Foreskin fibroblast (primary cell): ENCODE measurements at places on chromosomes 13 and 19.
A peak's percentile ranks its signal among the peaks of the same experiment; 100 is the strongest.

DNA sequence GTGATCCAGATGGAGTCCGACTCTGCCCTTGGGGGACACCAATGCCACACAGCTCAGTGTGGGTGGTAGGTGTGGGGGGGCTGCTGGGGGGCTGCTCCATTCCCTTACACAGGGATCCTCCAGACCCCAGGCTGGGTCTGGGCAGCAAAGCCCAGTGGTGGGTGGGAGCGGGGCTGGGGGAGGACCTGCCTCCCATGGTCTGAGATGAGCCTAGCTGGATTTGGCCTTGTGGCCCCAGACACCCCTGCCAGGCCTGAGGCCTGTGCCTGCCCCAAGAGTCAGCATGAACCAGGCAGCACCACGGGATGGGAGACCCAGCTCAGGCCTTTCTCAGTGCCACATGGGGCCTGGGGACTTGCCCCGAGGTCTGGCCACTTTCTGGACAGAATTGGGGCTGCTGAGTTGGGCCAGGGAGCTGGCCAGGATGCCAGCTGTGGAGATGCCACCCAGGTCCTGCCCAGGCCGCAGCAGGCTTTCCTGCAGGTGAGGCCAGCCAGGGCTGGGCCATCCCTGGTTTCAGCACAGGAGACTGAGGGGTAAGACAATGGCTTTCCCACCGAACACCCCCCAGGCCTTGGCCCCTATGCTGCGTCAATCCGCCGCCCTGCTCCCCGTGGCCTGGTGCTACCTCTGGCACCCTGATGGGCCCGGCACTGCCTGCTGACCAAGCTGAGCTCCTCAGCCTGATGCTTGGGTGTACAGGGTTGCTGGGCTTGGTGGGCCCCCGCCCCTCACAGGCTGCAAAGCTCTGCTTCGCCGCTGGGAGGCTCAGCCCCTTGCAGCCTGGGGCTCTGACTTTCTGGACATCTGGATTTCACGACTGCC, 24.2 kb downstream of the CEBPG start:
- DNase-seq = peak; percentile 34

DNA sequence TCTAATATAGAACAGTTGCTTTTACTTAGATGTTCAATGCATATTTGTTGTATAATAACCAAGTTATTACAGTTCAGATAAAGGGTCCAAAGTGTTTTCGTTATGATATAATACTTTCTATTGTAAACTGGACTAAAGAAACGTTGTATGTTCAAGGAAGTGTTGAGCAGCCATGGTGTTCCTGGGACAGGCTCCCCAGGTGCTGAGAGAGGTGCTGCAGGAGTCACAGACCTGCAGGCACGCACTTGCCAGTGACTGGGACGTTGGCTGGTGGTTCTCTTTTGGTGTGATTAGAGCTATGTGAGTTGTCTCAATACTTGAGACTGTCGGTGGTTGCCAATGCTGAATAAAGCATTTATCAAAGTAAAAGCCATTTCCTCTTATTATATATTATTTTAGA, 9.5 kb downstream of the ING1 start:
- no peak for DNase-seq

GRCh38 chr19:39264306-39265290, 3.6 kb upstream of the IFNL2 start:
- DNase-seq = no peak

- peak; percentile 96 for DNase-seq
Observed at GRCh38 chr19:45767410-45767880, 1.6 kb downstream of the SIX5 start.

GRCh38 chr13:97212601-97213040, 9.5 kb upstream of the MBNL2 start:
- peak; percentile 26 for DNase-seq

DNA sequence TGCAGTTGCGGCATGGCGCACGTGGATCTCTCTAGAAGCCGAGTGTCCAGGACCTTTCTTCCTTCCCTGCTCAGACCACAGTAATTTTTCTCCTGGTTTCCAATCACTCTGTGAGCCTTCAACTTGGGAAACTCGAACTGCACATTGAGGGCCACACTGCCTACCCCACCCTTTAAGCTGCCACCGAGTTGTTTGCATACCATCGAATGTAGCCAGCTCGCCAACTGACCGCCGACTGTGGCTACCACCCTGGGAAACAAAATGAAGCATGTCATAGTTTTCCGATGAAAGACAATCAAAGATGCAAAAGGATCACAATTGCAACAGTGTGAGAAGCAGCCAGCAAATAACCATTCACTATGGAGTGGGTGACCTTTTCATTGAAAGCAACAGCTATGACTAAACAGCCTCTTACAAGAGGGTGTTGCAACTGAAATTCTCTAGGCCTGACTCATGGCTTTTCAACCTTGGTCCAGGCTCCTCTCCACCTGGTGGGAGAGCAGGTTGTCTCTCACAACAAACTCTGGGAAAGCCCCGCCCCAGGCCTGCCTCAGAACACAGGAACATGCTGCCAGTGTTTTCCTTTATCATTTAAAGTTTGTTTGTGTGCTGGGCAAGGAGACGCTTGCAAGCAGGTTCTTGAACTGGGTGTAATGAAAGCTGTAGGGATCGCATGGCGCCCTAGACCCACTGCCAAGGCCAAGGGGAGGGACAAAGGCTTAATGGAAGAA, 141.7 kb upstream of the SERP2 start:
- peak; percentile 90 for DNase-seq

DNA sequence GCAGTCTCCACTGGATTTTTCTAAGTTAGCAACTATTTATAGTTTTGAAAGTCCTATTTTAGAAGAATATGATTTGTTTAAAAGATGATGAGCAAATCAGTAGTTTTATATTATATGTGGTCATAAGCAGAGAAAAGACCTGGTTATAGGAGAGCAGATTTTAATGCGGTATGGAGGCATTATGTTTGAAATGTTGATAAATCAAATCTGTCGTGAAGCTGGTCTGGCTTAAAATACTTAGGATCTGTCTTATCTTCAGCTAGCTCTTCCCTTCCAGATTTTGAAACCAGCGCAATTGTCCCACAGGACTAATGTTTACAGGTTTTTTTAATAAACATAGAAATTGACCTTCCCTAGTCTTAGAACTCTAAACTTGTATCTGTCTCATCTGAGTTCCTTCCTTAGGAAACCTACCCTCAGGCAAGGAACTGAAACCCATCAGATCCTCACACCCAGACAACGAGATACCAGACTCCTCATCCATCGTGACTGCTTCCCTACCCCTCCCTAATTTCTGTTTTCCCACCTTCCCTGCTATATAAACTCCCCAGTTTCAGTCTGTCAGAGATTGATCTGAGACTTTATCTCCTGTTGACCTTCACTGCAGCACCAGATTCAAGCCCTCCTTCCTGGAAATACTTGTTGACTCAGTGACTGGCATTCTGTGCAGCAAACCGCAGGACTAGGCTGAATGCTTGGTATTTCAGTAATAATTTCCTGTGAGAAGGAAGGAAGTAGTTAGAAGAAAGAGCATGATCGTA, 37.8 kb upstream of the CXCL17 start:
- DNase-seq = peak; percentile 62

DNA sequence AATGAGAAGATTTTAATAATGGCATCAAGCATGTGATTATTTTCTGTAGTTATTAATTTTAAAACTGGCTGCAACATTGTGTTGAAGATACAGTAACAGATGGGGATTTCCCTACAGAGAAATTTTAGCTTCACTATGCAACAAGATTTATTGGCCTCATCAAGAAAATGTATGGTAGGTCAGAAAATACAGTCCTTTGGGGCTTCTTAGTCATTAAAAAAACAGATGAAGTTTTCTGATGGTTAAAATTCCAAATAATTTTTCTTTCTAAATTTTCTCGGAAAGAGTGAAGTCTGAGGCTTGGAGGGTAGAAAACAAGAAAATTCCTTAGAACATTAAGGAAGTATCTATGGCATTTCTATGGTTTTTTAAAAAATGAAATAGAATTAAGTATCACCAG, 1790.8 kb upstream of the PCDH20 start:
- no peak for DNase-seq

GRCh38 chr19:38657633-38658222, 10.3 kb downstream of the ACTN4 start:
- DNase-seq = peak; percentile 90

- DNase-seq = no peak
Observed at GRCh38 chr19:35222373-35223015, 6.0 kb downstream of the FAM187B start.

- DNase-seq = no peak
Observed at GRCh38 chr13:79525064-79525857, 44.3 kb downstream of the NDFIP2 start.

DNA sequence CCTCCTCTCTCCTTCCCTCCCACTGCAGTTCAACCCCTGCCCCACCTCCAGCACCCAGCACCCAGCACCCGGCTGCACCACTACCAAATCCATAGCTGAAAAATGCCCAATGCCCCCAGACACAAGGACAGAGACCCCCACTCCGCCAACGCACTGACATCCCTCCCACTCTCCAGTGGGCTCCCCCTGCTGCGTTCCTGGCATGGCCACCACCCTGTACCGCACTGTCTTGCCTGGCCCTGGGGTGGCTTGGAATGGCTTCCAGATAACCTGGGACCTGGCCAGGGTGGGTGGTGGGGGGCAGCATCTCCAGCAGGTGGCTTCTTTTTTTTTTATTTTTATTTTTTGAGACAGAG, 5.8 kb upstream of the MKNK2 start:
- DNase-seq = no peak

GRCh38 chr19:12786141-12786870, 5.0 kb upstream of the JUNB start:
- DNase-seq = no peak

GRCh38 chr19:15991602-15992001, 42.8 kb downstream of the OR10H4 start:
- no peak for DNase-seq

GRCh38 chr19:35195830-35196229, 32.7 kb downstream of the FAM187B start:
- DNase-seq = peak; percentile 75

- no peak for DNase-seq
Observed at GRCh38 chr19:17058236-17058635, 17.0 kb downstream of the HAUS8 start.

- DNase-seq = peak; percentile 44
Observed at GRCh38 chr19:18160971-18161635, 8.1 kb downstream of the PIK3R2 start.

- no peak for DNase-seq
Observed at GRCh38 chr13:60838581-60838980, 441.6 kb downstream of the TDRD3 start.

- DNase-seq = peak; percentile 82
Observed at GRCh38 chr13:46831588-46832194, 34.7 kb upstream of the ESD start.

DNA sequence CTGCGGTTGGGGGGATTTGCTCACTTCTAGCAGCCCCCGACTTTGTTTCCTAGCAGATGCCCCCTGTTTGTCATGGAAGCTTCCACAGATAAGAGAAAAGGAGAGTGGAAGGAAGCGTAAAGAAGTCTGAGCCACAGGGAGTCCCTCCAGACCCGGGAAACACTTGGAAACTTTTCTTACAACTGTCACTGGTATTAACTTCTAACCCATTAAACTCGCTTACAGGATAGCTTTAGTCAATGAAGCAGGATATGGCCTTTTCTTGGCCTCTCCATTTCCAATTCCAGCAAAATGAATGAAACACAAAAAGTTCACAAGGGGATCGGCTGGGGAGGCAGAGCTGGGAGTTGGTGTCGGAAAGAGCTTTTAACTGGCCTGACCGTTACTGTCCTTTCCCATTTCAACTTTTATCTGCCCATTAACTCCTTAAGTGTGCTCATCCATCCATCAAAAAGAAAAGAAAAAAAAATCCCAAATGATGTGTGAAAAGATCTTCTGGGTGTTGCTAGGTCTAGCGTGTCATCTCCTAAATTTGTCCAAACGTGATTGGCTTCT, 231.9 kb upstream of the ARGLU1 start:
- no peak for DNase-seq

GRCh38 chr13:49561062-49561410, 24.3 kb downstream of the RCBTB1 start:
- no peak for DNase-seq

DNA sequence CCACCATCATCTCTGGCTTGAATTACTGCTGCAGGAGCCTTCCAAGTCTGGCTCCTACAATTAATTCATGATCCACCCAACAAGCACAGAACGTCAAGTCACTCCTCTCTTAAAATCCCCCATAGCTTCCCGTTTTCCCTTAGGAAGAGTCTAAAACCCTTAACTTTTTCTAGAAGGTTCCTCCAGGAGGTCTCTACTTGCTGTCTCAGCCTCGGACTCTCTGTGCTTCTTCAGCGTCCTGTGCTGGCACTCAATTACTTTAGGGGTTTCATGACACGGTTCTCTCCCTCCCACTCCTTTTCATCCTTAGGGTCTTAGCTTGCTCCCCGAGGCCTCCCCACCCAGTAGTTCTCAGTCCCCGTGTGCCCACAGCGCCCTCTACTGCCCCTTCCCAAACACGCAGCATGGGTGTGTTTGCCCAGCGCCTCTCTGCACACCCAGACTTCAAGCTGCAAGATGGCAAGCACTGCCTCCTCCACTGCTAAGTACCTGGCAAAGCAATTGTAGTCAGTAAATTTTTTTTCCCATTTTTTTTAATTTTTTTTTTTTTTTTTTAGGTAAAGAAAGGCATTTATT, 25.8 kb upstream of the MAP3K10 start:
- DNase-seq = no peak

DNA sequence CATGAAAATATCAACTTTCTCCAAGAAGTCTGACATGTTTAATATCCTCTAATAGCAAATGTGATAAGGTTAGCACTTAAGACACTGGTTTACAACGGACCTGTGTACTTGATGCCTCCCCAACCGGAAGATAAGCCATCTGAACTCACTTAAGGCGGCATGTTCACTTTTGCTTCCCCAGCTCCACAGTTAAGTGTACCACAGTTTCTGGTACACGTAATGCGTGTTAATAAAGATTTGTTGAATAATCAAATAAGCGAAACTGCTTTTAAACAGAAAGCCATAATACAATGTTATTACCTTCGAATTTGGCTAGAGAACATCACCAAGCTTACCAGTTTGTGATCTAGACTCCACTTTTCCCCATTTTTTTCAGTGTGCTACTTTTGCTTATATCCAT, 1.4 kb upstream of the PAN3 start:
- DNase-seq = no peak

- DNase-seq = no peak
Observed at GRCh38 chr13:20288561-20288960, 56.4 kb upstream of the GJB6 start.

DNA sequence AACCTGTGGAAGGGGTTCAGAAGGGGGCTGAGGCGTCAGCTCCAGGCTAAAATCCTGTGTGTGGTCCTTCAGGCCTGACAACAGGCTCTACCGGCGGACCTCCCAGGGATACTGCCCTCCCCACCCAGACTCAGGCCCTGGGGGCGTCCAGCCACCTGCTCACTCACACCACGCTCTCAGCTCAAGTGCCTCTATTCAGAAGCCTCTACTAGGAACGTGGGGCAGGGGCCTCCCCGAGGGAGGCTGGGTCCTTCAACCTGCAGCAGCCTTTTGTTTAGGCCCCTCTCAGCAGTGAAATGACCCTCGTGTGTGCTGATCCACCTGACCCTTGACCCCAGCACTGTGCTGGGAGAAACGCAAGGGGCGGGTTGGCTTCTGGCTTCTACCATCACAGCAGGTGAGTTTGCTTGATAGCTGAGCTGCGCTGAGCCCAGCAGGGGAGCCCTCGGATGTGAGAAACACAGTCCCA, 10.6 kb downstream of the PLPP2 start:
- DNase-seq = no peak
